ENCODE measurements at places on chromosomes 12 and 14.

GRCh38 chr12:32889011-32889760, 7.4 kb downstream of the PKP2 start:
- DNase-seq: no peak

- peak; percentile 6 for DNase-seq
Measured at GRCh38 chr12:130151846-130152245, 10.4 kb upstream of the FZD10 start.

DNA sequence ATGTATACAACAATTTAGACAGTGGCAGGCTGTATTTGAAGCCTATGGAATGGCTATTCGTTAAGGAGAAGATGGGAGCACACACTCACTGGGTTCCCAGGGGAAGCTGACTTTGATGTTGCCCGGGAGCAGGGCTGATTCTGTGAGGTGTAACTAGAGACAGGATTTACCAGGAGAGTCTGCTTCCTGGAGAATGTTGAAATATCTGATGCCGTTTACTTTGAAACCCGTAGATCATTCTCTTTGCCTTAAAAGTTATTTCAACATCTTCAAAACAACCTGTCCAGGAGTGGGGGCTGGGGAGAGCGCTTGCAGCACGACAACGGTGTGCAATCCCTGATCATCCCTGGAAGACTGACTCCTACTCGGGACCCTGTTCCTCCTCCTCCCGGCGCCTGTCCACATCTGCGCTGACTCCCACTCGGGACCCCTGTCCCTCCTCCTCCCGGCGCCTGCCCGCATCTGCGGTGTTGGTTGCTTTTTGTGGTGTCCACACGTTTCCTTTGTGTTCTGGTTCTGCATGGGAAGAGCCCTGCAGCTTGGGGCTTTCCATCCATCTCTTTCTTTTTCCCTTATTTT, 72.6 kb downstream of the AACS start:
- no peak for DNase-seq

DNA sequence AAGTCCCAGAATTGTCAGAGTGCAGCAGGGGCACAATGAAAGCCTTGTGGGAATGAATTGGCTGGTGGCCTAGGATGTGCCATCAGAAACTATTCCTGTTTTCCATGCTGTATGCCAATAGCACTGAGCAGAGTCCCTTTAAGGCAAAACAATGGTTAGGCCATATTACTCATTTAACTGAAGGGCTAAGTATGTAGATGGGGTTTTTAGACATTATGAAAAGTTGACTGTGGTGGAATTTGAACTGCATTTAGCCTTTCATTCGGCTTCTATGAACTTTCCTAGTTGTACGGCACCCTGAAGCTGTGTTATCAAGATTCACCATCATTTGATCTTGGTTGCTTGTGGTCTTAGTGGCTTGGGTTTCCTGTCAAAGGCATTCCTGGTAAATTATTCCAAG, 24.8 kb downstream of the IL26 start:
- DNase-seq: no peak

GRCh38 chr12:104458694-104459367, 2.1 kb downstream of the CHST11 start:
- DNase-seq: peak; percentile 39

- no peak for DNase-seq
Measured at GRCh38 chr12:111636209-111636945, 37.3 kb upstream of the ATXN2 start.

DNA sequence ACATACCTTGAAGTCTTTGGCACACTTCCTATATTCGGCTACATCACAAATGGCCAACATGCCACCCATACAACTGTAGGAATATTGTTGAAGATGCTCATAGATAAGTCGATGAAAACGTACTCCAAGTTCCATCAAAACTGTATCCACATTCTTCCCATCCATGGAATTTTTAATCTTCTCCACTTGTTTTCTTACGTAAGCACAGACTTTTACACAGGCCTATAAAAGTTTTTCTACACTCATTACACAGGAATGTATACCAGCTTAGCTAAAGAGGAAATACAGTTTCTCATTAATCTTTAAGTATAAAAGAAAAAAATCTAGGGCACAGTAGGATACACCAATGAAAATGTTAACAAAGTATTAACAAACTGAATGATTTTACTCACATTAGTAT, 59.1 kb downstream of the EXOC5 start:
- DNase-seq: no peak

- DNase-seq: no peak
Measured at GRCh38 chr12:14841761-14842160, 1.6 kb downstream of the ART4 start.

DNA sequence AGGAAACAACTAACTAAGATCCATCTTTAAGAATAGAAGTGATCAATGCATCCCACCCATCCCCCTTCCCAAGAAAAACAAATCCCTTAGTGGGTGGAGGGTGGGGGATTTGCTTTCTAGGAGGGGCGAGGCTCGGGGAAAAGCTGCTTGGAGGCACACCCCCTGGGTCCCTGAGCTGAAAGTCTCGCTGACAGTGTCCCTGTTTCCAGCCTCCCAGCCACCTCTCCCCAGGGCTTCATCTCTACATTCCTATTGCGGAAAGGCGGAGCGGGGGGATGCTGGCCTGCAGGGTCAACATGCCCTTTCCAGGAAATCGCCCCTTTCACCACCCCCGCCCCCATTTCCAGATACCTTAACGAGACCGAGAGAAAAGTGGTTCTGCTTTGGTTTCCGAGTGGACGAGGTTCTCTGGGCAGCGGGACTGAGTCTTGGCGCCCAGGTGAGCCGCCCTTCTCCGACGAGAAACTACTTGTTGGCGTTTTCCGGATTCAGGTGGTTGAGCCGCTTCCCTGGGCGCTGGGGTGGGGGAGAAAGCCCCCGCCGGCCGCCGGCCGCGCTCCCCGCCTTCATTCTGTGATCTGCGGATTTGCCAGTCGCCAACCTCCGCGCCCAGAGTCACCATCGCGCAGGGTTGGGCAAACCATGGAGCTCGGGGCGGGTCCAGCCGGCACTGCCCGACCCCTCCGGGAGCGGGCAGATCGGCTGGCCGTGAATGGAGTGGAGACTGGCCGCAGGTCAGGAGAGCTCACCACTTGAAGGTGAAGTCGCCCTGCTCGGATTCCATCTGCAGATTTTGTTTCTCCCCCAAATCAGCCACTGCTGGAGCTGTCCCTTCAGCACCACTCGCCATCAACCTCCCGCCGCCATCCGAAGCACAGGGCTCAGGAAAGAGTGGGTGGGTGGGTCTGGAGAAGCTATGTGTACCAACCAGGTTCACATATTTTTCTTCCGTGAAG, 505 bp downstream of the KCNC2 start:
- DNase-seq: peak; percentile 43

Data from activated naive CD4-positive, alpha-beta T cell treated with anti-CD3 and anti-CD28 coated beads, Interleukin-2, amount 10 ng/mL, durations not matched to agents 7 days and 5 days (primary cell).